ENCODE measurements at places on chromosomes 6 and 20. TPM values are rescaled to one million over a fixed set of nuclear protein-coding genes. Genes with fewer than 3 reads are reported as not detected.

The EDN3 gene
- not detected for total RNA-seq

The ECT2L gene
- not detected for total RNA-seq

The NKX2-2 gene
- not detected for total RNA-seq

The SRSF6 gene
- total RNA-seq: 72.4 TPM

The MLN gene
- not detected for total RNA-seq

The NINL gene
- total RNA-seq: 3.6 TPM

The NFATC2 gene
- 0.28 TPM for total RNA-seq

The GLP1R gene
- not detected for total RNA-seq

The CD93 gene
- under 0.01 TPM for total RNA-seq

GRCh38 chr6:53530780-53531386 lies 14.0 kb downstream of the GCLC start:
- peaks cover 30% of the 10 kb centered on the region for H3K4me1 ChIP-seq
- no peak overlapping the region for H3K27ac ChIP-seq
- DNase-seq: no peak
- no peaks in the 10 kb centered on the region for H3K27me3 ChIP-seq
- peaks cover 3% of the 10 kb centered on the region for H3K36me3 ChIP-seq
- H3K4me3 ChIP-seq: no peak overlapping the region

- H3K27me3 ChIP-seq: no peaks in the 10 kb centered on the region
- no peak overlapping the region for H3K4me3 ChIP-seq
- no peaks in the 10 kb centered on the region for H3K36me3 ChIP-seq
- no peak overlapping the region for H3K27ac ChIP-seq
These were observed 30.6 kb downstream of the REPS1 start for GRCh38 chr6:138957484-138957883.

GRCh38 chr6:107128175-107128574 lies 12.9 kb upstream of the BEND3 start:
- no peaks in the 10 kb centered on the region for H3K36me3 ChIP-seq
- H3K27me3 ChIP-seq: no peaks in the 10 kb centered on the region
- DNase-seq: peak; percentile 61
- no peaks in the 10 kb centered on the region for H3K4me1 ChIP-seq
- no peak overlapping the region for H3K27ac ChIP-seq

DNA sequence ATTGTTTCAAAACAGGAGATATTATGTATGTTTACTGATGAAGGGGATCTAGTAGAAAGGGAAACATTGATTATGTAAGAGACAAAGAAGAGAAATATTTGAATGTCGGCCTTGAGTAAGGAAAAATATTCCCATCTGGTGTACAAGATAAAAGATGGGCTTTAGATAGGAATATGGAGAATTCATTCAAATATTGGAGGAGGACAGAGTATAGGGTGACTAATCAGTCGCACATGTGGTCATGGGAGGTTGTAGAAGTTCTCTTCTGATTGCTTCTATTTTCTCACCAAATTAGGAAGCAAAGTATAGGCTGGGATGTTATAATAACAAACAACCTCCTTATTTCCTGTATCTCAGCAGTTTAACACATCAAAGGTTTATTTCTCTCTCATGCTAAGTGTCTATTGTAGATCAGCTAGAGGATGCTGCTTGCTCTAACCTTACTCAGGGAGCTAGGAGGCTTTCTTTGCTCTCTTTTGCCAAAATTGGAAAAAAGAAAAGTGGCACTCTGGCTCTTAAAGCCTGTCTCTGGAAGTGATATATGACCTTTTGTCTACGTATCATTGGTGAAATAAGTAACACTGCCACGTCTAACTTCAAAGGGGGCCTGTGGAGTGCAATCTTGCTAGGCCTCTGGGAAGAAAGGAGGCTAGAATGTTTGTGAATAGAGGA lies 1.2 kb upstream of the HDDC2 start:
- H3K4me3 ChIP-seq: no peak overlapping the region
- H3K4me1 ChIP-seq: peaks cover 4% of the 10 kb centered on the region
- H3K27me3 ChIP-seq: no peaks in the 10 kb centered on the region
- peak; percentile 37 for DNase-seq

- H3K4me1 ChIP-seq: no peaks in the 10 kb centered on the region
- H3K27me3 ChIP-seq: peaks cover 33% of the 10 kb centered on the region
- H3K4me3 ChIP-seq: peak overlapping the region; percentile 37
- H3K27ac ChIP-seq: no peak overlapping the region
- no peak for DNase-seq
These were observed 93.9 kb downstream of the RNASET2 start for GRCh38 chr6:166862287-166862977.

GRCh38 chr20:63645218-63645617 lies 8.0 kb downstream of the STMN3 start:
- H3K4me3 ChIP-seq: no peak overlapping the region
- no peak for DNase-seq
- no peaks in the 10 kb centered on the region for H3K4me1 ChIP-seq
- H3K27ac ChIP-seq: no peak overlapping the region

DNA sequence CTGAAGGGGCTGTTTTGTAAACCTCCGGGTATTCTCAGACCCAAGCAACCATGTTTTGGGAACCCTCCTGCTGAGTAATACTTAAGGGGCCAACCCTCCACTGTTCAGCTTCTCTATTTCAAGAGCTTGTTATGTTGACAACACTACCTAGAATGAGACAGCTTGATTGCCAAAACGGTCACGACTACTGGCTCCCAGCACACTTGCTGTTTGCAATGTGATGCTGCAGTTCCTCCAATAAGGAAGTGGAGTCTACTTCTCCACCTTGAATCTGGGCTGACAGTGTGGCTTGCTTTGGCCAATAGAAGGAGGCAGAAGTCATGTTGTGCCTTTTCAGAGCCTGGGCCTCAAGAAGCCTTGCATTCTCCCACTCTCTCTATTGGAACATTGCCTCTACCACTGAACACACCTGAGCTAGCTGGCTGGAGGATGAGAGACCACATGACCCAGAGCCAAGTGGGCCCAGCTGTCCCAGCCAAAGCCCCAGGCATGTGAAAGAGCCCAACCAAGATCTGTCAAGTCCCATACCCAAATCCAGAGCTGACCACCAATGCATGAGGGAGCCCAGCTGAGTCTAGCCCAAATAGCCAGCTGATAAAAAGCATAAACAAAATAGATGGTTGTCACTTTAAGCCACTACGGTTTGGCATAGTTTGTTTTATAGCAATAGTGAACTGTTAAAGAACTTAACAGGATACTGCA lies 108.0 kb downstream of the PRND start:
- H3K27ac ChIP-seq: no peak overlapping the region
- peaks cover 2% of the 10 kb centered on the region for H3K4me1 ChIP-seq
- H3K4me3 ChIP-seq: no peak overlapping the region
- no peak for DNase-seq
- H3K27me3 ChIP-seq: no peaks in the 10 kb centered on the region
- no peaks in the 10 kb centered on the region for H3K36me3 ChIP-seq

- H3K4me1 ChIP-seq: no peaks in the 10 kb centered on the region
- H3K36me3 ChIP-seq: no peaks in the 10 kb centered on the region
- no peak overlapping the region for H3K27ac ChIP-seq
- H3K4me3 ChIP-seq: no peak overlapping the region
These were observed 146.9 kb downstream of the DNAH8 start for GRCh38 chr6:38861926-38862401.

DNA sequence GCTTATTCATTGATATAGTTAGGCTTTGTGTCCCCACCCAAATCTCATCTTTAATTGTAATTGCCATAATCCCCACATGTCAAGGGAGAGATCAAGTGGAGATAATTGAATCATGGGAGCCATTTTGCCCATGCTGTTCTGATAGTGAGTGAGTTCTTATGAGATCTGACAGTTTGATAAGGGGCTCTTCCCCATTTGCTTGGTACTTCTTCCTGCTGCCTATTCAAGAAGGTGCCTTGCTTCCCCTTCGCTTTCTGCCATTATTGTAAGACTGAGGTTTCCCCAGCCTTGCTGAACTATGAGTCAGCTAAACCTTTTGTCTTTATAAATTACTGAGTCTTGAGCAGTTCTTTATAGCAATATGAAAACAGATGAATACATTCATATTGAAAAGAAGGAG lies 45.6 kb downstream of the CENPW start:
- no peaks in the 10 kb centered on the region for H3K36me3 ChIP-seq
- H3K4me1 ChIP-seq: no peaks in the 10 kb centered on the region
- H3K27ac ChIP-seq: no peak overlapping the region
- DNase-seq: no peak
- no peaks in the 10 kb centered on the region for H3K27me3 ChIP-seq

DNA sequence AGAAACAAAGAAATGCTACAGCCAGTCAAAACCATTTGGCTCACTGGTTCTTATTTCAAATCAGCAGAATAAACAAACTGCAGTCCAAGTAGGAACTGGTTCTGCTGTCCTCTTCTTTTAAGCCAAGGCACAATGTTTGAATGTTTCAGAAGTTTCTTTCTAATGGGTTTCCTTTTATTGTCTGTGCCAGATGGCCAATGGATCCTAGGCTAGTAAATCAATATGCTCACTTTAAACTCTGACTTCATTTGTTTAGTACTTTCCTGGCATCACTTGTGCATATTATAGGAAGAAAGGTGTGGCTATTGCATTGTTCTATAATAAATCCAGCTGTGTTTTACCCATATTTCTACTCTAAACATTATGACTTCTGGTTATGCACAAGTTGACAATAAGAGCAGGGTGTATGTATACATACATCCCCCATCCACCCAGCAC lies 99.7 kb upstream of the PLCB4 start:
- H3K27me3 ChIP-seq: no peaks in the 10 kb centered on the region
- no peak for DNase-seq
- H3K27ac ChIP-seq: no peak overlapping the region
- no peaks in the 10 kb centered on the region for H3K36me3 ChIP-seq
- H3K4me1 ChIP-seq: no peaks in the 10 kb centered on the region
- no peak overlapping the region for H3K4me3 ChIP-seq

DNA sequence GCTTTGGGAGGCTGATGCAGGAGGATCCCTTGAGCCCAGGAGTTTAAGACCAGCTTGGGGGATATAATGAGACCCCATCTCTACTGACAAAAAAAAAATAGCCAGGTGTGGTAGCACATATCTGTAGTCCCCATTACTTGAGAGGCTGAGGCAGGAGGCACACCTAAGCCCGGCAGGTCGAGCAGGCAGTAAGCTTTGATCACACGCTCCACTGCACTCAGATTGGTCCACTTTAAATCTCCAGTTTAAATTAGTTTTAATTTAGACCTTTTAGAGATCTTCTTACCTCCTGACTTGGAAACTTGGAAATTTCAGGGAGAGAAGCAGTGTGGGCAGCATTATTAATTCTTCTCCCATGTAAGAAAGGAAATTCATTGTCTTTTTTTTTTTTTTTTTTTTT lies 16.8 kb upstream of the PLCB4 start:
- peaks cover 25% of the 10 kb centered on the region for H3K4me1 ChIP-seq
- no peaks in the 10 kb centered on the region for H3K36me3 ChIP-seq
- H3K4me3 ChIP-seq: no peak overlapping the region
- no peak for DNase-seq

DNA sequence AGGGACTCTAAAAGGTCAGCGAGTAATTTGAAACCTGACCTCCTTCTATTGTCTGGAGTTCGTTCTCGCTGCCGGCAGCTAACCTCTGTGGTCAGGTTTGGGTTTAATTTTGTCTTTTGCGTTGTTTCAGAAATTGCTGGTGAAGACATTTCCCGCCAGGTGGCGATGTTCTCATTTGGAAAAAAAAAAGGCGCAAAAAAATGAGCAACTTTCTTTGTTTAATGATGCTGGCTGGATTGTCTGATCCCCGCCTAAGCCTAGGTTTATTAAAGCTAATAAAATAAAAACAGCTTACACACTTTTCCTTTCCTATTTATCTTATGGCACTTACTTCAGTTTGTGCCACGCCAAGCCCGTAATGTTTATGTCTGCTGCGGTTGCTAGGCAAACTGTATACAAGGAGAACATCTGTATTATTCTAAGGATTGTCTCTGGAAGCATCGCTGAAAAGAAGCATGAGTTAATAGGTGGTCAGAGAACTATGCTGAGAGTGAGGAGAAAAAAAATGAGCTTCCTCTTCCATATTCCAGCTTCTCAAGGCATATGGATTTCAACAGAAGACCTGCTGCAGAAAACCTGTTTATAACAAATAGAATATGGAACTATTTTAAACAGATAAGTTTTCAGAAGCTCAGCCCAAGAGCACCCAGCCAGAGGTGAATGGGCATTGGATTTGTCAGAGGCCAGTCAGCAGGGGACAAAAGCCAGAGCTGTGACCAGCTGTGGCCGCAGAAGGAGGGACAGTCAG lies 205.7 kb downstream of the DOK5 start:
- H3K27ac ChIP-seq: no peak overlapping the region
- no peak overlapping the region for H3K4me3 ChIP-seq
- no peaks in the 10 kb centered on the region for H3K4me1 ChIP-seq
- no peaks in the 10 kb centered on the region for H3K36me3 ChIP-seq
- H3K27me3 ChIP-seq: no peaks in the 10 kb centered on the region
- DNase-seq: peak; percentile 35

DNA sequence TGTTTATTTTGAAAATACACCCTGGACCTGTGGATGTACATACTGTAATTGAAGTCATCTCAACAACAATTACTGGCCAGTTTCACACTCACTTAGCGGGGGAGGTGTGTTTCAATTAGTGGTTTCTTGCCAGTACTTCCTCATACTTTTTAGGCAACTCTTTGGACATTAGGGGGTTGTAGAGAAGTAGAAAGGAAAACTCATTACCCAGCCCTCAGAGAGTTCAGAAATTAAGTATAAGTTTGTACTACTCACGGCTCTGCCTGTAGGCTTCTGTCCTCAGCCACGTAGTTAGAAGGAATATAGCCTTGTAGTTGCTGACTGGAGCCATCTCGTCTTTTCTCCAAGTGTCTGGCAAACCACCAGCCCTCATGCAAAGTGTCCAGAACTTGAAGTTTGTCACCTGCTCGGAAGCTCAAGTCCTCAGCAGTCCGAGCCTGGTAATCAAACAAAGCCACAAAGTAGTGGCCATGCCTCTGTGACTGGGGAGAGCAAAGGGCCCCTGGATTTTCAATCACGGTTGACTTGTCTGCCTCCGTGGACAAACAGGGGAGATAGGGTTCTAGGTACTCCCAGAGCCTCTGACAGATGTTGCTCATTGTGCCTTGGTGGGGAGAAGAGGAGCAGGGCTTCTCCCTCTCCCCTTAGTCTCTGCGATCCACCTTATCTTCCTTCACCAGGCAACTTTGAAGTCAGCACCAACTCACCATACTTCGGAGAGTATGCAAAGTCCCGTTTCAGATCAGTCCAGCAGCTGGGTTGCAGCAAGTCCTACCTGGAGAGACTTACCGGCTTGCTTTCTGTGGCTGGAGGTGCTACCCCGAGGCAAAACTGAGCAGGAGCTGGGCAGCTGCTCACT lies 749 bp downstream of the FRK start:
- no peaks in the 10 kb centered on the region for H3K36me3 ChIP-seq
- H3K27me3 ChIP-seq: no peaks in the 10 kb centered on the region
- no peak overlapping the region for H3K27ac ChIP-seq

Data from IMR-90 (cell line).